Thymus (tissue), 14 donors: ENCODE measurements at places on chromosomes 5 and 9. TPM values are rescaled to one million over a fixed set of nuclear protein-coding genes. Genes with fewer than 3 reads are reported as not detected.

GRCh38 chr9:78605041-78606000, 308.4 kb downstream of the PSAT1 start:
- DNase-seq, result no peak
- H3K4me3 ChIP-seq, result no peak overlapping the region
- no peaks in the 10 kb centered on the region for H3K36me3 ChIP-seq
- no peaks in the 10 kb centered on the region for H3K4me1 ChIP-seq
- no peak overlapping the region for H3K27ac ChIP-seq

- no peaks in the 10 kb centered on the region for H3K4me1 ChIP-seq
- H3K27me3 ChIP-seq, result no peaks in the 10 kb centered on the region
- no peak for DNase-seq
- no peak overlapping the region for H3K4me3 ChIP-seq
- H3K27ac ChIP-seq, result no peak overlapping the region
Observed at GRCh38 chr9:68904454-68904853, 109.5 kb downstream of the PRKACG start.

- no peaks in the 10 kb centered on the region for H3K4me1 ChIP-seq
- H3K4me3 ChIP-seq, result no peak overlapping the region
- no peaks in the 10 kb centered on the region for H3K36me3 ChIP-seq
Observed at GRCh38 chr9:19976226-19976625, 187.4 kb upstream of the SLC24A2 start.

- H3K36me3 ChIP-seq, result no peaks in the 10 kb centered on the region
- no peak overlapping the region for H3K4me3 ChIP-seq
- H3K27me3 ChIP-seq, result no peaks in the 10 kb centered on the region
- no peaks in the 10 kb centered on the region for H3K4me1 ChIP-seq
- H3K27ac ChIP-seq, result no peak overlapping the region
Observed at GRCh38 chr5:118578093-118578492, 410.3 kb downstream of the DTWD2 start.

DNA sequence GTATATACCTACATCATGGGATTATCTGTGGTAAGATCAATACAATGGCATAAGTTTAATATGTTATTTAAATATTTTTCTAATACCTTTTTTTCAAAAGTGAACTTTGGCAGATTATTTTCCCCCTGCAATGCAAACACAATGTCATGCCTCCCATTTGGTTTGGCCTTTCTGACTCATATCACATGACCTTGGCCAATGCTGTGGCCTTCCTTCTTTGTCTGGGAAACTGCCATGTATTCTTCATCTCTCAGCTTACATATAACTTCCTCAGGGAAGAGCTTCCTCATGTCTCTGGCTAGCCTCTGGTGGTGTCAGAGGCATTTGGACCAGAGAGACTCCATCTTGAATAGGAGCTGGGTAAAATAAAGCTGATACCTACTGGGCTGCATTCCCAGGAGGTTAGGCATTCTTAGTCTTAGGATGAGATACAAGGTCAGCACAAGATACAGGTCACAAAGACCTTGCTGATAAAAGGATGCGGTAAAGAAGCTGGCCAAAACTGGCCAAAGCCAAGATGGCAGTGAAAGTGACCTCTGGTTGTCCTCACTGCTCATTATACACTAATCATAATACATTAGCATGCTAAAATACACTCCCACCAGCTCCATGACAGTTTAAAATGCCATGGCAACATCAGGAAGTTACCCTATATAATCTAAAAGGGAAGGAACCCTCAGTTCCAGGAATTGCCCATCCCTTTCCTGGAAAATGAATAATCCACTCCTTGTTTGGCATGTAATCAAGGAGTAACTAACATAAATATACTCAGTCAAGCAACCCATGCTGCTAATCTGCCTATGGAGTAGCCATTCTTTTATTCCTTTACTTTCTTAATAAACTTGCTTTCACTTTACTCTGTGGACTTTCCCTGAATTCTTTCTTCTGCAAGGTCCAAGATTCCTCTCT, 76.0 kb downstream of the C9orf153 start:
- no peak overlapping the region for H3K27ac ChIP-seq
- H3K27me3 ChIP-seq, result no peaks in the 10 kb centered on the region
- H3K4me3 ChIP-seq, result no peak overlapping the region
- H3K4me1 ChIP-seq, result no peaks in the 10 kb centered on the region
- no peak for DNase-seq

DNA sequence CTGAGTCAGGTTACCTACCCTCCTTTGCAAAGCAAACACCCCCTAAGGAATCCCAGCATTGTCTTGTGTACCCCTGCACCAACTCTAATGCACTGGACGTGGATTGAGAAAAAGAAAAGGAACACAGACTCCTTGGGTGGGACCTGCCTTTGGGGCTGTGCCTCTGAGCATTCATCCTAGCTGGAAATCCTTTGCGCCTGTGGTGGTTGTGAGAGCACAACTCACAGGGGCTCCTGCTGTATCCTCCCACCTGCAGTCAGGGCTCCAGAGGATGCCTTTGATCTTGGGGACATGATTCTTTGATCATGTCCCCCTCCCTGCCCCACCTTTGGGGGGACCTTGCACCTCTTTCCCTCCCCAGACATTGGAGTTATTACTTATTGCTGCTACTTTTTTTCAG, 338.5 kb downstream of the GADD45G start:
- H3K36me3 ChIP-seq, result no peaks in the 10 kb centered on the region
- no peaks in the 10 kb centered on the region for H3K27me3 ChIP-seq
- H3K4me3 ChIP-seq, result no peak overlapping the region
- no peak overlapping the region for H3K27ac ChIP-seq

GRCh38 chr5:80919678-80920196, 40.4 kb upstream of the RASGRF2 start:
- no peak for DNase-seq
- H3K4me1 ChIP-seq, result no peaks in the 10 kb centered on the region
- H3K27me3 ChIP-seq, result no peaks in the 10 kb centered on the region
- no peak overlapping the region for H3K4me3 ChIP-seq

- peaks cover 10% of the 10 kb centered on the region for H3K4me1 ChIP-seq
- H3K27me3 ChIP-seq, result peaks cover 39% of the 10 kb centered on the region
- peaks cover 32% of the 10 kb centered on the region for H3K36me3 ChIP-seq
Observed at GRCh38 chr5:141513627-141514329, 24.9 kb downstream of the PCDHGC5 start.

DNA sequence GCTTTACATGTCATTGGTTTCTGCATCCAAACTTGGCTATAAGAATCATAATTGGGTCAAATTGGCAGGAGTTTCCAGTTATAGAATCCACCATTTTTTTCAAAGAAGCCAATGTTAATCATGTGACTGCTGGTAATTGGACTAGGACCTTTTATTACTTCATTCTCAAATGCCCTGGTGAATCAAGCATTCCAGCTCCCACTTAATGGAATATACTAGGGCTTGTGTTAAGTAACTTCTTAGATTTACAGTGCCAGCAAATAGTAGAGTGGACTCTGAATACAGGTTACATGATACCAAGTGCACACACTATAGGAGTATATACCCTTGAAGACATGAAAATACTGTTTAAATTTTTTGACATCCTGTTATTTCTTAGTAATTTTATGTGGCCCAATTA, 96.7 kb downstream of the NUDT12 start:
- no peaks in the 10 kb centered on the region for H3K4me1 ChIP-seq
- no peaks in the 10 kb centered on the region for H3K36me3 ChIP-seq
- DNase-seq, result no peak
- no peaks in the 10 kb centered on the region for H3K27me3 ChIP-seq
- H3K27ac ChIP-seq, result no peak overlapping the region

GRCh38 chr5:94968507-94969095, 316.3 kb downstream of the MCTP1 start:
- no peak overlapping the region for H3K4me3 ChIP-seq
- no peak overlapping the region for H3K27ac ChIP-seq
- no peaks in the 10 kb centered on the region for H3K36me3 ChIP-seq

GRCh38 chr5:77175231-77175630, 35.2 kb upstream of the PDE8B start:
- no peak for DNase-seq
- no peak overlapping the region for H3K27ac ChIP-seq
- H3K27me3 ChIP-seq, result peaks cover 12% of the 10 kb centered on the region
- no peaks in the 10 kb centered on the region for H3K36me3 ChIP-seq
- no peak overlapping the region for H3K4me3 ChIP-seq

- H3K36me3 ChIP-seq, result no peaks in the 10 kb centered on the region
- no peak overlapping the region for H3K27ac ChIP-seq
- H3K4me3 ChIP-seq, result no peak overlapping the region
- H3K4me1 ChIP-seq, result no peaks in the 10 kb centered on the region
- no peaks in the 10 kb centered on the region for H3K27me3 ChIP-seq
Observed at GRCh38 chr5:139976703-139977102, 66.4 kb downstream of the NRG2 start.

DNA sequence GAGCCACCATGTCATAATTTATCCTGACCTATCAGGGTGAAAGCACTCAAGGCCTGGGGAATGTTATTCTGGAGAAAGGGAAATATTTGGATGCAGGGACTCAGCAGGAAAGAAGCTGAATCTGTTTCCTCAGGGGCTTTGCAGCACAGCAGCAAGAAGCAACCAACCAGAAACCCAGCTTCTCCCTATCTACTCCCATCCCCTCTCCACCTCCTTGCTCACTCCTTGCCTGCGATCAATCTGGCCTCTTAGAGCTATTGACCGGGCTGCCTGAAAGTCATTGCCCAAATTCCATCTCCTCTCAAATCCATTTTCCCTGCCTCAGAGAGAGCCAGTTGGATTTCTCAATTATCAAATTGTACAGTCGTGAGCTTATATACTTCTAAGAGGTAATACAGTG, 542.0 kb upstream of the TRPC7 start:
- no peaks in the 10 kb centered on the region for H3K4me1 ChIP-seq
- DNase-seq, result no peak
- H3K27me3 ChIP-seq, result no peaks in the 10 kb centered on the region
- no peak overlapping the region for H3K27ac ChIP-seq
- no peaks in the 10 kb centered on the region for H3K36me3 ChIP-seq

GRCh38 chr5:6593148-6594016, 39.5 kb downstream of the NSUN2 start:
- DNase-seq, result no peak
- H3K4me3 ChIP-seq, result no peak overlapping the region
- H3K36me3 ChIP-seq, result peaks cover 11% of the 10 kb centered on the region
- no peaks in the 10 kb centered on the region for H3K27me3 ChIP-seq

DNA sequence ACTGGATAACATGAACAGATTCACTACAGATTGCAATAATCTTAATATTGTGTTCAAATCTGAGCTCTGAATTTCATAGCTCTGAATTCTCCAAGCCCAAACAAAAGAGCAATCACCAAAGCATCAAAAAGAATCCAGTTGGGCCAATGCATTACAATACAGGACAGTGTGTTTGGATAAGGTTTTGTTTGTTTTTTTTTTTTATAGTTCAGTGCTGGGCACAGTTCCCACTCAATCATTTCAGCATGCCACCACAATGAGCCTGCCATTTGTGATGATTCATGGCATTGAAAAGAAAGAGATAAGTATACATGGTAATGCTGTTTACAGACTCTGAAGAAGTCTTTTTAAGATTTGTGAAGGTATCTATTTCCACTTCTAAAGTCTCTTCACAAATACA, 1.7 kb upstream of the HTR1A start:
- no peaks in the 10 kb centered on the region for H3K4me1 ChIP-seq
- DNase-seq, result no peak

GRCh38 chr5:42879291-42879690, 67.6 kb upstream of the SELENOP start:
- H3K4me1 ChIP-seq, result no peaks in the 10 kb centered on the region
- no peaks in the 10 kb centered on the region for H3K36me3 ChIP-seq
- no peak overlapping the region for H3K4me3 ChIP-seq

- H3K4me3 ChIP-seq, result no peak overlapping the region
- DNase-seq, result no peak
- H3K27ac ChIP-seq, result no peak overlapping the region
- H3K27me3 ChIP-seq, result no peaks in the 10 kb centered on the region
Observed at GRCh38 chr9:103978396-103978795, 115.7 kb upstream of the SMC2 start.

The STK10 gene
- polyA plus RNA-seq, result 44.9 TPM

The TMEM252 gene
- polyA plus RNA-seq, result not detected

The IRX2 gene
- polyA plus RNA-seq, result 1.5 TPM

The IL12B gene
- 0.16 TPM for polyA plus RNA-seq

The MOB3B gene
- polyA plus RNA-seq, result 7.8 TPM

The NPR3 gene
- polyA plus RNA-seq, result 1.9 TPM

The CBY3 gene
- polyA plus RNA-seq, result 0.07 TPM
